ENCODE measurements at places on chromosomes 3 and 15.

DNA sequence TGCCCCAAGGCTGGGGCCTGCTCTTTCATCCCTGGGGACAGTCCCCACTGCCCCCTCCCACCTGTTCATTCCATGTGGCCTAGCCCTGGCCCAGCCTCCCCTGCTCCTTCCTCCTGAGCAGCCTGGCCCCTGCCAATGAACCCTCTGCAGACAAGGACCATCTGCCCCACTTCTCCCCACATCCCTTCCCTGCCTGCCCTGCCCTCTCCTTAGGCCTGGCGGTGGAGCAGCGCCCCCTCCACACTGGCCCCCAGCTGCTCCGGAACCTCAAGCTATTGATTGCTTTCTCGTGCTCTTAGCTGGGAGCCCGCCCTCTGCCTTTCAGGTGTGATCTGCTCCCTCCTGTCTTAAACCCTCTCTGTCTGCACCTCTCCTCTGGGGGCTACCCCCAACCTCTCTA, 8.0 kb downstream of the PLXNA1 start:
- no peak for DNase-seq

DNA sequence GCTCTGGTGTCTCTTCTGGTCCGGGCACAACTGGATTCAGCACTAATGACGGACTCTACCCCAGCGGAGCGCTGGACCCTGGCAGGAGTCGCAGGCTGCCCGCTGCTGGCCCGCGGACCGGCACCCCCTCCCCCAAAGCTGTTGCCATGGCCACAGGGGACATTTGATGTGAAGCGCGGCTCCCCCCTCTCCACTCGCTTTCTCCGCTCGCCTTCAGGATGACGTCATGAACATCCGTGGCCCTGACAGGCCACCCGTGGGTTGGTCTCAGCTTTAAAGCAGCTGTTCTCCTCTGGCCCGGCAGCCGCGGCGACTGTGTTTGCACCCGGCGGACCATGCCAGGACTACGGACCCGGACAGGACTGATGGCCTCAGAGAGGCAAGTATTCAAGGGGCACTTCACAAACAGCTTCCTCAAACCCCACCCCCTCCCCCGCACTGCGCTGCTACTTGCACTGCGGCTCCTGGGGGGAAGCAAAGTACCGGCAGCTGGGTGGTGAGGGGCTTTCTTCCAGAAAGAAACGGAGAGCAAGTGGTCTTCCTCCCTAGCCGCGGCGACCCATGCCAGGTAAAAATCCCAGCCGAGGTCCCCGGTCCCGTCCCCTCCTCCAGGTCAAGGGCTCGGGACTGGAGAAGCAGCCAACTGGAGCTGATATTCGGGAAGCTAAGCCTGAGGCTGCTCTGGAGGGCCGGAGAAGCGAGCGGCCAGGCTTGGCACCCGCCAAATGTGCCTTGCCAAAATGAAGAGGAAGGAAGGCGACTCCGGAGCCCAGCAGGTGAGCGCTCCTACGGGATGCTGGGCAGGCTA, 16.6 kb upstream of the AEN start:
- no peak for DNase-seq

DNA sequence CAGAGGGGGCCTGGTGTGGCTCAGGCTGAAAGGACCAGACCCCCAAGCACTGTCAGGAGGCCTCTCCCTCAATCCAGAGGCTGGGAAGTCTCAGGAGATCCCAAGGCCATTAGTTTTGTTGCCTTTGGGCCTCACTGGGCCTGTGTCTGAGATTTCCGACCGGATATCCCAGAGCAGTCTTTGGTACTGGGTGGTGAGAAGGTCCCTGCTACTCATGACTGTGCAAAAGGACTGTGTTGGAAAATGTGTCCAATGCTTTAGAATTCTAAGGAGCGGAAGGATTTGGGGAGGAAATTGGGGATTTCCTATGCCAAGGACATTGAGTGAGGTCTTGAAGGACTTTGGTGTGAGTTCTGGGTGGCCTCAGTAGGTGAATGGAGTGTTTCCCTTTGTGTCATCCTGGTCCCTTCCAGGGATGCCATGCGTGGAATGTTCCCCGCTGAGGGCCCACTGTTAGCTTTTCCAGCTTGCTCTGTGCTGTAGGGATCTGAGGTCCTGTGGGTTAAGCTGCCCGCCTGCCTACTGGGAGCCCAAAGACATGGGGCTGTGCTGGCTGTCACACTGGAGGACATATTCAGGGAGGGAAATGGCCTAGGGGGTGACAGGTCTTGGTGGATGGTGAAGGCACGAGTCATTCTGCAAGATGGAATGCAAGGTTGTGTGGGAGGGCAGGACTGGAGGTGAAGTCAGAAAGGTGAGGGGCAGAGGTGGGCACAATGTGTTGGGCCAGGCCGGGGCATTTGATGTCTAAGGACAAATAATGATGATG, 16.4 kb downstream of the SMAD6 start:
- DNase-seq = no peak

GRCh38 chr3:72888546-72889309, 882 bp downstream of the GXYLT2 start:
- DNase-seq = no peak

DNA sequence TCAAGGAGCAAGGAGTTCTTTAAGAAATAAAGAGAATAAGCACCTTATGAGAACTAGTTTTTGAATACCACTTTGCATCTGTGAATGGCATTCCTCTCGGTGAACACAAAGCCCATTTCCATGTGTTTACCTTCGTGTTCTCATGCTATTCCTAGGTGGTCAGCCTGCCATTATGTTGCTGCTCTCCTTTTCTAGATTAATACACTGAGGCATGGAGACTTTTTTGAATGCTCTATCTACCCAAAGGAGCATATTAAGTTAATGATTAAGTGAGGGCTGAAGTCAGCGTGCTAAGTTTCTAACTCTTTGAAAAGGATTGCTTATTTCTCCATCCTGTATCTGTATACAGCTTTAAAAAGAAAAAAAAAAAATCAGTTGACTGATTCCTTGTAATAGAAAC, 394.5 kb downstream of the MECOM start:
- no peak for DNase-seq
